Cardiac muscle cell (in vitro differentiated cells and primary cell): ENCODE measurements at places on chromosomes 13 and 19.
A peak's percentile ranks its signal among the peaks of the same experiment; 100 is the strongest.

DNA sequence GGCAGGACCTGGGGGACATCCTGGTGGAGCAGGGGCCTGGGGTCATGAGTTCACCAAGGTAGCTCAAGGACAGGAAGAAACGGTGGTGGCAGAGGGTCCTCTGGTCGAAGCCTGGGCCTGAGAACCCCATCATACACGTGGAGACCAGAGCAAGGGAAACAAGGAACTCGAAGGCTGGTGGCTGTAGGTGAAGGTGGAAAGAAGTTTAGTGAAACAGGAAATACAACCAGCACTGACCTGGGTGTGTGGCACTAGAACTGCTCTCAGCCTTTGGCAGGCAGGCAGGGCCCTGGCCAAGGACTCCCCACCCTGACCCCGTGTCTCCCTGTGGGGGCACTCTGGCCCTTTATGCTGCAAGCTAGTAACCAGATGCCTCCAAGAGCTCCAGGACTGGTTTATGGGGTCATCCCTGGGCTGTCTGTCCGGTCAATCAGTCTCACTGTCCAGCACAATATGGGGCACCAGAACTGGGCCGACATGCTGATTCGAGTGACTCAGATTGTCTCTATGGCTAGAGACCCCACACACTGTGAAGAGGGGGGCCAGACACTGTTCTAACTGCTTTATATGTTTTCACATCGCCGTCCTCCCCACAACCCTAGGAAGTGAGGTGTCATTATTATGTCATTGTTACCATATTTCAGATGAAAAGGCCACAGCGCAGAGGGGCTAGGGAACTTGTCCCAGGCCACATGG is 3.8 kb downstream of the COX6B2 start:
- no peak for DNase-seq

DNA sequence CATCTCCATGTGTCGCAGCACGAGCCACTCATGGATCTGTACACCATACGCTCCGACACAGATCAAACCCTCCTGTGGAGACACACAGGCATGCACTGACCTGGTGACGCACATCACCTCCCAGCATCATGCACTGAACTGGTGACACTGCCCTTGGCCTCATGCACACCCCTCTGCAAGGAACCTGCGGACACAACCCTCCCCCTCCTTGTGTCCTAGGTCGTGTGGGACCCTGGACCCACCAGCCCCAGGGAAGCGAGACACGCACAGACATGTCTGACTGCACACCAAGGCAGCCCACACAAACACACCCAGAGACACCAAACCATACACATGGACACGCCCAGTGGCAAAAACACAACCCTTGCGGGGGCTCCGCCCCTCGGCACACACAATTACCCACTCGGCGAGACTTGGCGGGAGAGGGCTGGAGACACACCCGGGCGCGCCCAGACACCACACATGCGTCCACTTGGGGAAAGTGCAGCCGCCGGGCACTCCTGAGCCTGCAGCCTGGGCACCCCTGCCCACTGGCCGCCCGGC is 2.0 kb upstream of the KCNN4 start:
- DNase-seq: no peak

- no peak for DNase-seq
These were observed 538 bp downstream of the ACP7 start for GRCh38 chr19:39084732-39085080.

DNA sequence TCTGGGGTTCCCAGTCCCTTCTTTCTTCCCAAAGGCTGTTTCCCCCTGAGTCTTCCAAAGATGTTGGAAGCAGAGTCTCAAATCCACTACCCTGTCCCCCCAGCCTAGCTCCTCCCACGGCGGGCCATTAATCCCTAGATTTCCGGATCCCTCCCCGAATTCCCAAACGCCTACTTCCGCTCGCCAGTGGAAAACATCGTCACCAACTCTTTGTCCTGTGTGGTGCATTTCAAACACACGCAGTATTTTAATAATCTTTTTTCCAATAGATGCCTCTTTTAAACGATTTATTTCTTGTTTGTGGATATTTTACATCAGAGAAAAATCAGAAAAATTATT is 610 bp downstream of the ZNF791 start:
- DNase-seq: peak; percentile 77
